ENCODE measurements at places on chromosomes 5 and 9.

DNA sequence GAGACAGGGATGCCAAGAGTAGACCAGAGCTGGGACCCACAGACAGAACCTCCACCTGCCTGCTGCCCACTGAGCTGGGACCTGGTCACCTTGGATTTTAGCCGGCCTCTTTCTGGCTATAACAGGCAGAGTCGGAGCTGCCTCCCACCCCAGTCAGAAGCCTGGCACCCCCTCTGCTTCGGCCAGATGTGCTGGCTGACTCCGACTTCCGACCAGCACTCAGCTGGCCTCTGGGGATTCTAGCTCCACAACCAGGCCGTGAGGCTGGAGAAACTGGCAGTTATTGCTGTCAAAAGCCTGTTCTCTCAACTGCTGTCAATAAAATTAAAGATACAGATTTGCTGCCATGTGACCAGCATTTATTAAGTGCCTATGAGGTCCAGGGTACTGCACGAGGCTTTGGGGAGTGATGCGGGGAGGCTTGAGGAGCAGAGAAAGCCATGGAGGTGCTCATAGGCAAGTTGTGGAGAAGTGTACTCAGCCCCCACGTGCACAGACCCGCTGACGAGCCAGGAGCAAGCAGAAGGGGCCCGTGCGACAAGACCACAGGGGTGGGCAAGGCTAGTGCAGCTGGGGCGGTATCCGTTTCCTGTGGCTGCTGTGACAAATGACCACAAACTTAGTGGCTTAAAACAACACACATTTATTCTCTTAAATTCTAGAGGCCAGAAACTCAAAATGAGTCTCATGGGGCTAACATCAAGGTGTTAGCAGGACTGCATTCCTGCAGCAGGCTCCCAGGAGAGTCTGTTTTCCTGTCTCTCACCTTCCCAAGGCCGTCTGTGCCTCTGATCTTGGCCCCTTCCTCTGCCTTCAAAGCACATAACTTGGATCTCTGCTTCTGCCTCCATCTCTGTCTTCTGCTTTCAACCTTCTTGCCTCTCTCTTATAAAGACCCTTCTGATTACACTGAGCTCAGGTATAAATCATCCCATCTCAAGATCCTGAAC, 13.1 kb downstream of the GFI1B start:
- no peak for DNase-seq

- no peak for DNase-seq
These were observed 295.9 kb upstream of the TNC start for GRCh38 chr9:115413766-115414382.

DNA sequence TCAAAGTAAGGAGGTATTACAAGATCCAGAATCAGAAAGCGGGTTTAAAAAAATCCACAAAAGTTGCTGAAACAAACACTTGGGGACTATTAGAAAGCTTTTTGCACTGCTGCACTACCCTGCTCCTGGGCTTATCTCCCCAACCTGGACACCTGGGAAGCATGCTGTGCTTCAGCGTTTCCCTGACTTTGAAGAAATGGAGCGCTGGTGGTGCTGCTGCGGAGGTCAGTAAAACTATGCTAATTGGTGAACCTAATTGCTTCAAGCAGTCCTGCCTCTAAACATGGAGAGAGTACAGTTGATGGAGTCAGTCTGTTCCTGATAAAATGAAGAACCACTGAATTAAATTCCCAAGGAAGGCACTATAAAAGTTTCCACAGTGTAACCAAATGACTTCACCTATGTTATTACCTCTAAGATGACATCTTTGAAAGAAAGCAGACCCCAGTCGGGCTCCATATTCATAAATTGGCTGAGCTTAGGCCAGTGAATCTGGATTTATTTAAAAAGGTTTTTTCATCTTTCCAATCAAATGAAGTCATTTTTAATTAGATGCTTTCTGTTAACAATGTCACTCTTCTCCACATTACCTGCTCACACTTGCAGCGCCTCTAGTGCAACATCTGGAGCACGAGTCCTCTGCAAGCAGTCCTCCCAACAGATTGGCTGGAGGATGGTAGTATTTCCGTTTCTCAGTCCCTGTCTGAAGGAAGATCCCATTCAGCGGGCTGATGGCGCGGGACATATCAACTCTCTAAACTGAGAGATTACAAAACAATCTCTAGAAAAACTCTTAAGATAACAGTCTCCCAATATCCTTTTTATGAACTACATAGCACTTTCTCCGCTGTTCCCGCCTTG, 11.5 kb downstream of the NR2F1-AS1 start:
- no peak for DNase-seq

DNA sequence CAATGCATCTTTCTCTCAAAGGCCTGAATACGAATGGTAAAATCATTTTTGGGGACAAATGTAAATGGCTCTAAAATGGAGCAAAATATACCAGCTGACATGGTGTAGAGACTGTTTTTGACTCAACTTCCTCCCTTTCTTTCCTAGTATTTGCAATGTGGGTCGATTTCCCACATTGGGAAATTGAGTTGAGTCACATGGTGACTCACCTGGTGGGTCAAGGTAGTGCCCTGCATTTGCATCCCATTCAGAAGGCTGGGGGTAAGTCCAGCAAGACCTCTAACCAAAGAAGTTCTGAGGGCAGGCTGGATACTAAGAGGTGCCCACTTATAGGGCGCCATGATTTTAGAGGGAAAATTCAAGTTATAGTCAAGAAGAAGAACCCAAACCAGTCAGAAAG, 179.6 kb upstream of the MPDZ start:
- DNase-seq = no peak

DNA sequence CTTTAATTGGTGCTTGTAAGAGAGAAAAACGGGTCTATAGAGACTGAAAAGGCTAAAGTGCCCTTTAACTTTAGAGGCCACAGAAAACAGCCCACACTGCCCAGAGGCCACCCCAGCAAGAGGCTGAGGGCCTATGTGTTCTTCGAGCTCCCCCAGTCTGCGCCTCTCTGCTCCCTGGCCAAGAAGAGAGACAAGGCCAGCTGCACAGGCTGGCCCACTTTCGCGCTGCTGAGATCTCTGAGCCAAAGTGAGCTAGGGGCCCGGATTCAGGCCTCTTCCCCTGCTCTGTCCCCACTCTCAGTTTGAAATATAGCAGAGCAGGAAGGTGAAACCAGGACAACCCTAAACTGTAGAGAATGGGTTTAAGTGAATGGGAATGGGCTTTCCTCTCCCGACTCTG, 132.0 kb upstream of the TRIM32 start:
- no peak for DNase-seq

GRCh38 chr5:154384480-154385235, 61.1 kb upstream of the SAP30L start:
- DNase-seq = no peak

DNA sequence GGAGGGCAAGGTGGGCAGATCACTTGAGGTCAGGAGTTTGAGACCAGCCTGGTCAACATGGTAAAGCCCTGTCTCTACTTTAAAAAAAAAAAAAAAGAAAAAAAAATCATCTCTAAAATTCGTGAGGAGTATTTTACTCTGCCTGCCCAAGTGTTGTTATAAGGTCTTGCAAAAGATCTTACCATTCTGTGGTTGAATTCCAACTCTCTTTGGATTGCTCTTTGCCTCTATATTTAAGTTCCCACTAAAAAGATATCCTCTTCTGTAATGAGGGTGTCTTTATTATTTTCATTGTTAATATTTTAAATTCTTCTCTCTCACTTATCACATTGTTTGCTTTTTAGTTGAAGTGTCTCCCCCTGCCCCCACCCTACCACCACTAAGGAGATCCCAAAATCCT, 33.4 kb downstream of the CREBRF start:
- DNase-seq = no peak

DNA sequence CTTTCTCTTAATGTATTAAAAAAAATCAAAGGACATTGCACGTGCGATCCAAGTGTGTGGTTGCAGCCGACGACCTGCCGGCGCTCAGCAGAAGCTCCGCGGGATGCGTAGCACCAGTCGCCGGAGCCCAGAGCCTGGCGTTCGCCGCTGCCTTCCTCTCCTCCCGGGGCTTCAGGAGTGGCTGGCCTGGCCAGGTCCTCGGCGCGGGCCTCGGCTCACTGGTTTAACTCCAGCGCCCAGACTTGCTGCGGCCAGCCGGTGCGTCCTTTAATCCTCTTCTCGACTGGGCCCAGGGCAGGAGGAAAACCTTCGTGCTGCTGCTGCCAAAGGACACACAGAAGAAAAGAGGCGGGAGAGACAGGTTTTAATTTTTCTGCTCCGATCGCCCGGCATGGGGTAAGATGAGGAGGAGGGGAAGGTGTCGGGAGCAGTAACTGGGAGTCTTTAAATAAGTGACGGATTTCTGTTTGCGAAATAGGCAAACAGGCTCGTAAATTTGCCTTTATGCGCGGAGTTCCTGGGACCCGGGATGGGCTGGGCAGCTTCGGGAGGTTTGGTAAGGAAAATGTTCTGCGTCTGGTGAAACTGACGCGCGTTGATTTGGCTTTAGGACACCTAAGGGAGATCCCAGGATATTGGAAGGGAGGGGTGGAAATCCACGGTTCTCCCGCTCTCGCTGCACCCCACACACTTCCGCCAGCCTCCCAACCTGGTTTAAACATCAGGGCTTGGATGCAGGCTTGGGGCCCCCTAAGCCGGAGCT, 2.3 kb downstream of the HAND1 start:
- DNase-seq = no peak

- no peak for DNase-seq
These were observed 39.6 kb upstream of the CSNK1G3 start for GRCh38 chr5:123472150-123472924.

GRCh38 chr5:141743866-141744272, 61.8 kb upstream of the ARAP3 start:
- no peak for DNase-seq

GRCh38 chr5:55600497-55601203, 65.9 kb upstream of the PLPP1 start:
- DNase-seq = no peak
